Stimulated activated CD4-positive, alpha-beta T cell treated with anti-CD3 and anti-CD28 coated beads, Interleukin-1b, Interleukin-23, amount 100 ng/mL, for 48 hours (primary cell): ENCODE measurements at places on chromosomes 6 and 20.

- DNase-seq: no peak
Measured at GRCh38 chr6:134491477-134491876, 173.6 kb upstream of the SGK1 start.

GRCh38 chr6:27804851-27805250 lies 107.3 kb downstream of the OR2B2 start:
- no peak for DNase-seq

DNA sequence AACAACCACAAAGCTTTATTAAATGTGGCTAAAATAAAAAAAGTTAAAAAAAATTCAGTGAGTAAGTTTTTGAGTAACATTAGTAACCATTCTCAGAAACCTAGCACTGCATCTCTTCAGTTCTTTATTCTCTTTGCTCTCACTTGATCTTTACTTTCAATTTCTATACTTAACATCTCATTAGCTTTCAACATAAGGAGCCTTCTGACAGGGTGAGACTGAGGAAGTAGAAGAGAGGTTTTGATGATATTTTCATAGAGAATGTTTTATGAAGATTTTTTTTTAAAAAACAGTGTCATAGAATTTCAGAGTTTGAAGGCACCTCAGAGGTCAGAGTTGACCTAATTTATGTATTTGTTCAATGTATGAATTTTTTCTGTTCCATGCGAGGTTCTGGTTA lies 60.8 kb downstream of the FAM83B start:
- no peak for DNase-seq

DNA sequence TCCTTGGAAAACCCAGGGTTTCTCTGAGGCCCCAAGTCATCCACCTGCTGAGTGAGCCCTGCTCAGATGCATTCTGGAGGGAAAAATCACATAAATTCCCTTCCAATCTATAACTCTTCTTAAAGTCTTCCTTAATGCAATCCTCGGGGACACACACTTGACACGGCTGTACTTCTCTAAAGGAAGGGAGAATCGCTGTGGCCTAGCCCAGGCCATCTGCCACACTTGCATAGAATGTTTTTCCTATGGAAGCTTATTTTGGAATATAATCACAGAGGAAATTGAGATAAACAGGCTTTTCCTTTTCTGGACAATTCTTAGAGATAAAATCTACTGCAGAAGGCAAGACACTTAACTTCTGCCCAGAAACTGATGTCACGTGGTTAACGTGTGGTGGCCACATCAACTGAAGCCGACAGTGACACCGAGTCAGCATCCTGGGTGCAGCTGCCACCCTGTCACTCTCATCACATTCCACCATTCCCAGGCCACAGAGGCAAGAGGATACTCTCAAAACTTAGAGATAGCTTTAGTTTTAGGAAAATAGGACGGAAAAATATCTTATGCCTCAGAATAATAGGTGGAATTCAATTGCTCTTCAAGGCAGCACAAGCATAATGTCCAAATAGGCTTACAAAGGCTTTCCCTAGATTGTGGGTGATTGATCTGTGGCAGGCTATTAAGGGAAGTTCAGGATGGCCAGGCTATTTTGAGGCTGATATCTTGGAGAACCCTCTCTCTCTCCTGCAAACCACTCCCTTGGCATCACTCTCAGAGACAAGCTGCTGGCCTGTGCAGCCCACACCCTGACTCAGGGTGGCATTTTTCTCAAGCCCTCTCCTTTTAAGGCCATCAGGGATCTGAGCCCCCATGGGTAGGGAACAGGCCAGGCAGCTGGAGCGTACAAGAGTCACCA lies 29.6 kb downstream of the PSMB1 start:
- no peak for DNase-seq

GRCh38 chr6:170114187-170114945 lies 176.5 kb downstream of the DLL1 start:
- no peak for DNase-seq

DNA sequence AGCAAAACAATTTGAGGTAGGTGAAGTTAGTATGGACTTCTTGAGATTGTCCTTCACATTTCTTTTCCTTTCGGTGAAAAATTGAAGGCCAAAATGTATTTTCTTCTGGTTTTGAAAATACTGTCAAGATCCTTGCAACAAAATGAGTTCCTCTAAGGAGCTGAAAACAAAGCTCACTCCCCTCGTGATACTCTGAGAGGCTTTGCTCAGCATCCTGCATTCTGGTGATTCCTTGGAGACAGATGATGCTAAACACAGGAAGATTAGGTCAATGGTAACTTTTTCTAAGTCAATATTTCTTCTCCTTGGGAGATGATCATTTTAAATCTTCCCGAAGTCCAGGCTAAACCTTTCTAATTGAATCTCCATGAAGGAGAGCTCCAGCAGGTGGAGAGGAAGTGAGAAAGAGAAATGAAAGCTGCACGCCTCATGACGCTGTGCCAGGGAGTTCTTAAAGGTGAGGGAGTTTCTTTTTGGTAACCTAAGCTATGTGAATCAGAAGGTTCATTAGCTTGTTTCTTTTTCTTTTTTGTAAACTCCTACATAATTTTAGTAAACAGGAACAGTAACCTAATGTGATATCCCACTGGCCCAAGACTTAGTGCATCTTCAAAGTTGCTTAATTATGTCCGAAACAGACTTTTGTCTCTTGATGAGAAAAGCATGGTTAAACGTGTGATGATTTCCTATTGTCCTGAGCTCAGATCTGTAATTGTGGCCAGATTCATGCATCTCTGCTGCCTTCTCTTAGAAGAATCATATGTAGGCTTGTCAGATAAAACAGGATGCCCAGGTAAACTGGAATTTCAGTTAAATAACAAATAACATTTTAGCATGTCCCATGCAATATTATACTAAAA lies 15.0 kb downstream of the ESR1 start:
- no peak for DNase-seq

- no peak for DNase-seq
Measured at GRCh38 chr6:99545442-99545841, 23.0 kb downstream of the CCNC start.

GRCh38 chr20:51489611-51490010 lies 52.9 kb downstream of the NFATC2 start:
- DNase-seq: no peak

- DNase-seq: no peak
Measured at GRCh38 chr6:96925290-96925687, 761 bp downstream of the KLHL32 start.

DNA sequence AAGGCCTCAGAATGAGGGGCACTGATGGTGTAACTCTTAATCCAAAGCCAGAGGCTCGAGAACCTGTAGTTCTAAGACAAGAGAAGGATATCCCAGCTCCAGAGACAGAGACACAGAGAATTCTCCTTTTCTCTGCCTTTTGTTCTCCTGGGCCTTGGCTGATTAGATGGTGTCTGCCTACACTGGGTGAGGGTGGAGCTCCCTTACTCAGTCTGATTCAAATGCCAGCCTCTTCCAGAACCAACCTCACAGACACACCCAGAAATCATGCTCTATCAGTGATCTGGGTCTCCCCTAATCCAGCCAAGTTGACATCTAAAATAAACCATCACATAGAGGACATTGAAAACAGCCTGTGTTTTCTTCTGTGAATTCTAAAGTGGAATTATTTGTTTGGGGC lies 68.0 kb upstream of the SMIM28 start:
- no peak for DNase-seq

DNA sequence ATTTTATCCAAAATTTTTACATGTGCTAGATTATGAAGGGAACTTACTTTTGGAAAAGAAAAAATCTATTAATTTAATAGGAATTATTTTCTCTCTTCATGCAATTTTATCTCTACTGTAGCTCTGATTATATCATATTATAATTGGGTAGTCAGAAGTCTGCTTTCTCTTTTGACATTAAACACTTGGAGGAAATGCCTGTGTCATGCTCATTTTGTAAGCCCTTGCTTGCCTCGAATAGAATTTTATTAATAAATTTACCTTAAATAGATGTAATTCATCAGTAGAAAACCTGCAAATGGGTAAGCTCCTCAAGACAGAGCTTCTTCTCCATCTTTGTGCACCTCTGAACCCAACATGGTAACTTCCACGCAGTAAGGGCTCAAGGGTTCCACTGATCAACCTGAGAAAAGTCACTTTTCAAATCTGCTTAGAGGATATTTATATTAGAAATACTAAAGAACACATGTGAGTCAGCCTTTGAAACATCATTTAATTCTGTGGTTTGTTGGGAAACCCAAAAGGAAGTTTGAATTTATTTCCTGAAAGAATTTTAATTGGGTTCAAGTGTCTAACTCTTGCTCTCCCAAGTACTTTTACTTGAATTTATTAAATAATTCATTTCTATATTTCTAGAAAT lies 266.0 kb downstream of the ALDH8A1 start:
- no peak for DNase-seq

DNA sequence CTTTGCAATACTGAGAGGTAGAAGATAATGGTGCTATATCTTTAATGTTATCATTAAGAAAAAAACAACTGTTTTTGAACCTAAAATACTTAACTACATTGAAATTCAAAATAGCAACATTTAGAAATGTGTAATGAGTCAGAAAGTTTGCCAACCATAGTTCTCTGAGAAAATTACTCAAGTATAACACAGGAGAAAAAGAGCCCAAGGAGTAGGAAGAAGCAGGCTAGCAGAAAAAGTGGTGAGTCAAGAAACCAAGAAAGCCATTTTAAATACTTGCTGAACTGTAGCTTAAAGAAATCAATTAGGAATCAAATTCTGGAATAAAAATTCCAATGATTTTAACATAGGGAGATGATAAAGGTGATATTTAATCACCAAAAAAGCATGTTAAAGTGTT lies 181.0 kb upstream of the RSPO3 start:
- DNase-seq: no peak

GRCh38 chr20:22924949-22925612 lies 110.0 kb upstream of the SSTR4 start:
- DNase-seq: no peak

DNA sequence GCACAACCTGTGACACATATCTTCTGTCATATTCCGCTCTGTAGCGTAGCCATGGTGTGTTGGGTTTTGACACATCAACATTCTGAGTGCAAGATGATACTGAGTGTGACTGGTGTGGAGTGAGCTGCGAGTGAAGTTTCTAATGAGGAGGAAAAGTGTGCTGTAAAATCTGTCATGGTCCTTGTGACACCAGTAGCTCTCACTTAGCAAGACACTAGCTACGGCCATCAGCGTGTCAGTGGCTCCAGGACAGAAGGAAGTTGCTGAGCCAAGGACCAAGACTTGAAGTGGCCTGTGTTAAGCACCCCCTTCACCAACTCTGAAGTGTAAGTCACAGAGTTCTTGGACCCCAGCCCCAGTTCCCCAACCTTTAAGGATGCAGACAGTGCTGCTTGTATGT lies 72.1 kb downstream of the TSHZ2 start:
- DNase-seq: no peak

DNA sequence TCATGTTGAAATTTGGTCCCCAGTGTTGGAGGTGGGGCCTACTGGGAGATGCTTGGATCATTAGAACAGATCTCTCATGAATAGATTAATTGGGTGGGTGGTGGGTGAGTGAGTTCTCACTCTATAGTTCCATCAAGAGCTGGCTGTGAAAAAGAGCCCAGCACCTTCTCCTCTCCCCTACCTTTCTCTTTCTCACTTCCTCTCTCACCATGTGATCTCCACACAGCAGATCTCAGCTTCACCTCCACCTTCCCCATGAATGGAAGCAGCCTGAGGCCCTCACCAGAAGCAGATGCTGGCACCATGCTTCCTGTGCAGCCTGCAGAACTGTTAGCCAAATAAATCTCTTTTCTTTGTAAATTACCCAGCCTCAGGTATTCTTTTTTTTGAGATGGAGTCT lies 12.9 kb upstream of the GMNN start:
- DNase-seq: no peak

- DNase-seq: no peak
Measured at GRCh38 chr6:151682922-151683321, 124.6 kb upstream of the ESR1 start.

GRCh38 chr6:159877256-159877808 lies 13.5 kb upstream of the MAS1 start:
- no peak for DNase-seq

DNA sequence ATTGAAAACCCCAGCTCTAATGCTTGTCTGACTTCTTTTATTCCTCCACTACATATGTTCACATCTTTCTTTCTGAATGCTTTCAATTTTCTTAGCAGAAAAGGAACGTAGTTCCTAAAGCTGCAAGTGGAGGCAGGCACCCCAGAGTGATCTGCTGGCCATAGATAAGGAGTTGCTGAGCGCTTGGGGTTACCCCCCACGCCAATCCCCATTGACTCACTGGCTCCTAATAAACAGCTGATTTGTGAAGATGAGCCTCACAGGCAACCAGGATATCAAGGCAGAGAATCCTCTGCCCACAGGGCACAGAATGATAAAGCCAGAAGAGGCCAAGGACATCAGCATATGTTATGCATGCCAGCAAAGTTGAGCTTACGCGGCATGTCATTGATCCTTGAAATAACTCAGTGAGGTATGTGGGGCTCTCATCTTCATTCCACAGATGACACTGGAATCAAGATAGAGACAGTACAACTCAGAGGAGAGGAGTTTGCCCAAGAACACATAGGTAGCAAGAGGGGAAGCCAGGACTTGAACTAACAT lies 129.1 kb upstream of the PTPRT start:
- no peak for DNase-seq

- no peak for DNase-seq
Measured at GRCh38 chr6:157240059-157240959, 83.0 kb downstream of the TMEM242 start.

GRCh38 chr20:30286157-30286556 lies 971.3 kb upstream of the DEFB115 start:
- DNase-seq: no peak

- peak; percentile 28 for DNase-seq
Measured at GRCh38 chr20:17825960-17826843, 126.4 kb downstream of the BANF2 start.

DNA sequence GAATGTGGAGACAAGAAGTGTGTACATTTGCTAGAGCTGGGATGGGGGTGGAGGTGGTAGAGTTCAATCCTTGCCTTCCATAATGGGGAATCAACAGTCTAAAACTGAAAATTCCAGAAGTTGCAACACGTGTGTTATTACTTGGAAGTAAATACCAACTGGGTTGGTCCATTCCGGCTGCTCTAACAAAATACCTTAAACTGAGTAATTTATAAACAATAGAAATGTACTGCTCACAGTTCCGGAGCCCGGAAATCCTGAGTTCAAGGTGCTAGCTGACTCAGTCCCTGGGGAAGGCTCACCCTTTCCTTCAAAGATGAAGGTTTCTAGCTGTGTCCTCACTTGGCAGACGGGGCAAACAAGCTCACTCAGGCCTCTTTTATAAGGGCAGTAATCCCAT lies 59.0 kb downstream of the RIN2 start:
- DNase-seq: no peak
